ENCODE measurements at places on chromosomes 13 and 19. TPM values are rescaled to one million over a fixed set of nuclear protein-coding genes. Genes with fewer than 3 reads are reported as not detected.

DNA sequence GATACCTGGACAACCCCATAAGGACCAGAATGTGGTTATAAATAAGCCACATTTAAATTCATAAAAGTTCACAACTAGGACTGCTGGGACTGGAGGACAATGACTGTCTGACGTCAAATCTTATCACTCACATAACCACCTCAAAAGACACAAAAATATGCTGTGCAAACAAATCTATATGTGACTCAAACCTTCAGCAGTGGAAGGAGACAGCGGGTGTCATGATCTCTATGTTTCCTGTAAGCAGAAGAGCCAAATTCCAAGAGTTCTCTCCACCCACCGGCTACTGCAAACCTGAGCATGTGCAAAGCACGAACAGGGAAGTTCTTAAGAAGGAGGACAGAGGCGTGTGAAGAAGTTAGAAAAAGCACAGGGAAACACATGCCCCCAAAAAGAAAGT is 113.2 kb downstream of the MYCBP2 start:
- DNase-seq: no peak
- H3K36me3 ChIP-seq: peaks cover 20% of the 10 kb centered on the region
- H3K4me3 ChIP-seq: no peak overlapping the region

Gene FFAR3
- 8.8 TPM for total RNA-seq

DNA sequence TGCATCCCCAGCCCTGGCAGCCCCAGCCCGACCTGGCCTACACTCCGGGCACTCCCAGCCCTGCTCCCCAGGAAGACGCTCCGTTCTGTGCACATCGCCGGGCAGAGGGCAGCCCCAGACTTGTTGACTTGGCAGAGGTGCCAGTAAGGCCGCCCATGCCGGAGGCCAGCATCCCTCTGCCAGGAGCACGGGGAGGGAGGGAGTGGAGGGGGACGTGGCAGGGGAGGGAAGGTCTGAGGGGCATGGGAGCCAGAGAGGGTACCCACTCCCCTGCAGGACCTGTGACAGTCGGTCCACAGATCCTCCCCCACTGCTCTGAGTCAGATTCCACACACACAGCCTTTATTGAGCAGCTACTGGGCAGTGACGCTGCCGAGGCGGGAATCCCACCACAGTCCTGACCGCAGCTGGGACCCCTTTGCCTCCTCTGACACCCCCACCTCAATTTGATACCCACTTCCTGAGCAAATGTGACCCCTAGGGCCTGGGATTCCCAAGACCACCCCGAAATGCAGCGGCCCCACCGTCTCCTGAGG is 1.9 kb upstream of the NKPD1 start:
- no peaks in the 10 kb centered on the region for H3K27me3 ChIP-seq
- no peak overlapping the region for H3K27ac ChIP-seq
- H3K36me3 ChIP-seq: no peaks in the 10 kb centered on the region

- no peaks in the 10 kb centered on the region for H3K27me3 ChIP-seq
- no peak overlapping the region for H3K4me3 ChIP-seq
- no peak for DNase-seq
- H3K4me1 ChIP-seq: peaks cover 30% of the 10 kb centered on the region
- no peak overlapping the region for H3K27ac ChIP-seq
Measured at GRCh38 chr13:29537736-29538651, 57.5 kb downstream of the SLC7A1 start.

GRCh38 chr19:49502866-49503581 is 6.8 kb downstream of the RPS11 start:
- peak; percentile 50 for DNase-seq
- H3K4me3 ChIP-seq: no peak overlapping the region
- peak overlapping the region; percentile 54 for H3K27ac ChIP-seq
- peaks cover 13% of the 10 kb centered on the region for H3K36me3 ChIP-seq
- H3K4me1 ChIP-seq: peaks cover 55% of the 10 kb centered on the region

GRCh38 chr19:47247308-47247990 is 8.9 kb upstream of the CCDC9 start:
- peaks cover 7% of the 10 kb centered on the region for H3K36me3 ChIP-seq
- H3K4me3 ChIP-seq: peak overlapping the region; percentile 11
- no peak overlapping the region for H3K27ac ChIP-seq
- H3K4me1 ChIP-seq: peaks cover 13% of the 10 kb centered on the region
- no peaks in the 10 kb centered on the region for H3K27me3 ChIP-seq
- DNase-seq: peak; percentile 79

GRCh38 chr13:59024434-59024833 is 1139.3 kb downstream of the DIAPH3 start:
- no peak overlapping the region for H3K27ac ChIP-seq
- H3K36me3 ChIP-seq: no peaks in the 10 kb centered on the region

DNA sequence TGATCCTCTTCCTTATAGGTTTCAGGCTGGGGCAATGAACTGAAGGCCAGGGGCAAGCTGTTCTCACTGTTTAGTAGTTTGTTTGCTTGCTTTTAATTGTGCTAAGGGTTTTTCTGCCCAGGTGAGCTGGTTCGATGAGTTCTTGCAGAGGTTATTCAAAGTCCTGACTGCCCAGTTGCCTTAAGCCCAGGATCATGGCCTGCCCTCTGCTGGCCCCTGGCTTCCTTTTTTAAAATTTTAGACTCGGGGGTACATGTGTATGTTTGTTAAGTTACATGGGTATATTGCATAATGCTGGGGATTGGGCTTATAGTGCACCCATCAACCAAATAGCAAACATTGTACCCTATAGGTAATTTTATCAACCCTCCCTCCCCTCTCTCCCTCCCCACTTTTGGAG is 65.7 kb downstream of the ZNF536 start:
- no peak overlapping the region for H3K4me3 ChIP-seq
- H3K4me1 ChIP-seq: no peaks in the 10 kb centered on the region
- H3K36me3 ChIP-seq: no peaks in the 10 kb centered on the region
- no peaks in the 10 kb centered on the region for H3K27me3 ChIP-seq

DNA sequence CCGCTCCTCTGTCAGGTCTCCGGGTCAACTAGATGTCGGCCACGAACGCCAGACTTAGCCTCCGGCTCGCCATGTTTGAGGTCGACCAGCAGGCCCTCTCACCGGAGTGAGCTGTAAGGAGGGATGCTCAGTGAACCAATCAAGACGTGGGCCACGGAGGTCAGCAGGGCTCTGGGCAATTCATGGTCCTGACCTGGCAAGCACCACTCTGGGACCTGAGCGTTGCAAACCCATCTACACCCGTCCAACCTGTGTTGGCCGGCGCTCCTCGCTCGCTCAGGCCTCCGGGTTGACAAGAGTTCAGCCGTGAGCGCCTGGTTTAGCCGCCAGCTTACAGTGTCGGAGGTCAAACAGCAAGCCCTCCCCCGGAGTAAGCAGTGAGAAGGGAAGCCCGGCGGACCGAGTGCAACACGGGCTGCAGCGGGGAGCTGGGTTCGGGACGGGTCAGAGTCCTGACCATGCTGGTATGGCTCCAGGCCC is 1361.9 kb downstream of the UQCRFS1 start:
- H3K27ac ChIP-seq: no peak overlapping the region
- no peak overlapping the region for H3K4me3 ChIP-seq
- no peaks in the 10 kb centered on the region for H3K27me3 ChIP-seq
- no peak for DNase-seq

DNA sequence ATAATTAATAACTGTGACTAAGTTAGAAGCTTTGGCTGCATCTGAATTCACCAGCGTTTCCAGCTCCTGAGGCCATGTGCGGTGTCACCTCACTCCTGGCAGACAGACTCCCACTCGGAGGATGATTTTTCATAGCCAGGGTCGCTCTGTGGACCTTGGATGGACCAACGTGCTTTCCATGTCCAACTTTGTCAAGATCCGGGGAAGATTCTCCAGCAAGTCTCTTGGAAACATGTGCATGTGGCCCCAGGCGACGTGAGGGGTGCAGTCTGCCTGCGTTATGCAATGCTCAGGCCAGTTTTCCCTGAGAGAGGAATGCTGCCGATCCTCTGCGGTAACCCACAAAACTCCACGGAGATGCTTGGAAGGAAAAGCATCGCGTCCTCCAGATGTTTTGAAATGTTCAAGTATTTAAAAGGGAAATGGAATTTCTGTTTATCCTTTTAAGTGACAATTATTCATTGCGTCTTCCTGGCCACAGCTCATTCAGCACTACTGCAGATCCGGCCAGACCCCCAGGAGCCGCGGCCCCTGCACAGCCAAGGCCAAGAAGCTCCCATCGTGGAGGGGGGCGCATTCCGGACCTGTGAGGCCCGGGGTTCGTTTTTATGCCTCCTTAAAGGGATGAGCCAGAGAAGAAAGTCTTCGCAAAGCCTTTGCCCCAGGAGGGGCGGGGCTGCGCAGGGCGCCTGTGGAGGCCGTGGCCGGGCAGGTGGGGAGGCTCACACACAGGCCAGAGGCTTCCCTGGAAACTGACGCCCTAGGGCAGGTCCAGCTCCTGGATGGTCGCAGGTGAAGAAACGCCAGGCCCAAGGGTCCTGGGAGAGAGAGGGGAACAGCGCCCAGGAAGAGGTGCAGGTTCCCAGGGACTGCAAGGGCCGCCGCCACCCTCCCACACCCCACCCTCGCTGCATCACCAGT is 46.0 kb downstream of the C13orf46 start:
- H3K4me1 ChIP-seq: peaks cover 13% of the 10 kb centered on the region
- H3K27me3 ChIP-seq: peaks cover 35% of the 10 kb centered on the region
- DNase-seq: no peak
- H3K27ac ChIP-seq: no peak overlapping the region
- no peak overlapping the region for H3K4me3 ChIP-seq

DNA sequence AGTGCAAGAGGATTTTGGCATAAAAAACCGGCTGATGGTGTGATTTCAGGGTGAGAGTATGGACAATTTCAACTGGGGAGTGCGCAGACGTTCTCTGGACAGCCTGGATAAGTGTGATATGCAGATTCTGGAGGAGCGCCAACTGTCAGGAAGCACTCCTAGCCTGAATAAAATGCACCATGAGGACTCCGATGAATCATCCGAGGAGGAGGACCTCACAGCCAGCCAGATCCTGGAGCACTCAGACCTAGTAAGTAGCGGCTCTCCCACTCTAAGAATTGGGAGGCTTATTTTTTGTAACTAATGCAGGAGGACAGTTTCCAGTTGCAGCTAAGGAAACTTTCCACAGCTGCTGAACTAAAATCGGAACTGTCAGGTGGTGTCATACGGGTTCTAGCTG is 53.6 kb downstream of the ZAR1L start:
- no peaks in the 10 kb centered on the region for H3K36me3 ChIP-seq
- no peaks in the 10 kb centered on the region for H3K27me3 ChIP-seq
- DNase-seq: no peak
- H3K4me1 ChIP-seq: no peaks in the 10 kb centered on the region

- no peaks in the 10 kb centered on the region for H3K4me1 ChIP-seq
- no peak overlapping the region for H3K27ac ChIP-seq
- no peak overlapping the region for H3K4me3 ChIP-seq
- peaks cover 7% of the 10 kb centered on the region for H3K27me3 ChIP-seq
Measured at GRCh38 chr13:111922086-111922485, 144.9 kb upstream of the SOX1 start.

DNA sequence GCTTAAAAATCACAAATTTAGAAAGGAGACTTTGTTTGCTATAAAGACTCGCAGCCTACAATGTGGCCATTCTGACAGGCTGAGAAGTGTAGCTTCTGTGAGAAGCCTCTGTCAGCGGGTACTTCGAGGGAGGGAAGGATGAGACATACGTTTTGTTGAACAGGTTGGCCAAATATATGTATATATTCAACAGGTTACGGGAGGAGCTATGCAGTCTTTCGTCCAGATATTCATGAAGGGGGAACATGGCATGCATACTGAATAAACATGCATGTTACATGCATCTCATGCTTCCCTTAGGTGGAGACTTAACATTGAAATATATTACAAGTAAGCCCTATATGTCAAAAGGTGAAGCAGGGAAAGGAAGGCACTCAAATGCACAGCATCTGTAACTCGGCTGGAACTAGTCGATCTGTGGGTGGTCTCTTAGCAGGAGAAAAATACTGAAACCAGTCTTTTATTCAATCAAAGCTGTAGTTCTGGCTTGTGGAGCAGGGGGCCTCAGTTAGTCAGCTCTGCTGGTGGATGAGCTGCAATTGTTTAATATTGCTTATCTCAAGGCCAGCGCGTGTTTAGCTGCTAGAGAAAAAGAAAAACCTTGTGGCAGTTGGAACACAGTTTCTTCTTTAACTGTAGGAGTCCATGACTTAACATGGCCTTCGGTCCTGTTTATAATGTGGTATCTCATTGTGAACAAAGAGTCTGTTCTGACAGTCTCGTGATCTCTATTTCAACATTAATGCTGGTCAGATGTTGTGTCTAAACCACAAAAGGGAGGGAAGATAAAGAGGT is 94.3 kb downstream of the FAM216B start:
- H3K27ac ChIP-seq: peak overlapping the region; percentile 67
- H3K27me3 ChIP-seq: peaks cover 24% of the 10 kb centered on the region
- no peak for DNase-seq
- H3K36me3 ChIP-seq: no peaks in the 10 kb centered on the region

GRCh38 chr19:947707-948539 is 22.1 kb downstream of the ARID3A start:
- no peaks in the 10 kb centered on the region for H3K4me1 ChIP-seq
- H3K4me3 ChIP-seq: no peak overlapping the region
- H3K27ac ChIP-seq: no peak overlapping the region

Gene ZNF428
- total RNA-seq: 25.6 TPM

Gene DMKN
- total RNA-seq: 3.7 TPM

Gene ATP13A1
- total RNA-seq: 65.4 TPM

- no peaks in the 10 kb centered on the region for H3K27me3 ChIP-seq
- DNase-seq: no peak
- H3K4me1 ChIP-seq: peaks cover 1% of the 10 kb centered on the region
- peaks cover 8% of the 10 kb centered on the region for H3K36me3 ChIP-seq
- no peak overlapping the region for H3K4me3 ChIP-seq
Measured at GRCh38 chr19:11971041-11971440, 6.2 kb downstream of the ZNF763 start.

GRCh38 chr13:85729296-85729695 is 69.9 kb downstream of the SLITRK6 start:
- H3K27ac ChIP-seq: no peak overlapping the region
- no peak for DNase-seq
- no peaks in the 10 kb centered on the region for H3K27me3 ChIP-seq
- H3K4me1 ChIP-seq: no peaks in the 10 kb centered on the region

DNA sequence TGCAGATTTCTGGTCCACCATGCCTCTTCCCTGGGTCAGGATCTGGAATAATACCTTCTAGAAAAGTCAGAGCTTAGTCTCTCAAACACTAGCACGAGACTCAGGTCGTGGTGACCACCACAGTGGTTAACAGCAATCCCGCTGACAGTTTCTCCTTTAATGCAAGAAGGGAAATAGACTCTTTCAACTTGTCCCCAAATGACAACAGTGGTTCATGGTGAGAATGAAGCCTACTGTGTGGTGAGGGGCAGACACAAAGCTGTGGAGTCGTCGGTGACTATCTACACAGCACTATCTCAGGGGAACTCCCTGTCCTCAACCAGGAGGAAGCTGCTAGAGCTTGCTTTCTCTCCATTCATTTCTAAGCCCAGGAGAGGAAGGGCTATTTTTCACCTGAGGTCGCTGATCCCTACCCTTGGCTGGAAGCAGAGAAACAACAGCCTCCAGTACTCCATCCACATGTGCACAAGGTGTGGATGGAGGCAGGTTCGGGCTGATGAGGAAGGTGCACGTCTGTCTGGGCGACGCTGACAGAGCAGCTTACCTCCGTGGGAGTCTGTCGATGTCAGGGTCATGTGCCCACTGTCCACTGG is 72.4 kb downstream of the STK24 start:
- H3K4me1 ChIP-seq: peaks cover 84% of the 10 kb centered on the region
- H3K27ac ChIP-seq: peak overlapping the region; percentile 74
- H3K27me3 ChIP-seq: no peaks in the 10 kb centered on the region
- DNase-seq: peak; percentile 56
- peaks cover 3% of the 10 kb centered on the region for H3K36me3 ChIP-seq
- H3K4me3 ChIP-seq: peak overlapping the region; percentile 11
